HS-27A (cell line): ENCODE measurements at places on chromosomes 5 and 9.

DNA sequence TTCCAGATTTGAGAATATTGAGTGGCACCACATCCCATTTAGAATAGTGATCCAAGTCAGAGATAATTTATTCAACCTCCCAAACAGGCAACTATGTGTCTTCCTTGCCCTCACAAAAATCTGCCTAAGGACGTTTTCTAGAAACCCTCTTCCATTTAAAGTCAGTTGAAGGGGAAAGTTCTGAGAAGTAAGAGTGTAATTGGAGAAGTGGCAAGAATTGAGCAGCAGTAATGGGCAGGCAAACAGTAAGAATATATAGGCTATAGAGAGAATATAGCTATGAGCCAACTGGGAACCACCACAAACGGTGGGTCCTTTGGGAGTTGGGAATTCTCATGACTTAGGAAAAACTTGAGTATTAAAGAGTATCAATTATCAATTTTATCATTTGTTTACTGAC, 31.1 kb upstream of the CETN3 start:
- no peak for DNase-seq

GRCh38 chr5:94433397-94434163, 184.8 kb downstream of the KIAA0825 start:
- no peak for DNase-seq

DNA sequence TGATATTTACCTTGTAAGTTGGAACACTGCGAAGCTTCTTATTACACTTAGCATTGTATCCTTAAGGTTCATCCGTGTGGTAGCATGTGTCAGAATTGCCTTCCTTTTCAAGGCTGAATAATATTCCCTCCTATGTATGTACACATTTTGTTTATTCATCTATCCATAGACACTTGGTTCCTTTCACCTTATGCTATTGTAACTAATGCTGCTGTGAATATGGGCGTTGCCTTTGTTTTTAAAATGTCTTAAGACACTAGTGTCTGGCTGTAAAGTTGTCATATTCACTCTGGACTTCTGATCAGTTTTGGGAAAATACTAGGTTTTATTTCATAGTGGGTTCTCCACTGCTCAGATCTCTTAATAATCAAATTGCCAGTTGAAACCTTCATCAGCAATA, 383.3 kb upstream of the PRR16 start:
- DNase-seq = no peak

GRCh38 chr9:131304676-131305355, 15.3 kb downstream of the PLPP7 start:
- no peak for DNase-seq

DNA sequence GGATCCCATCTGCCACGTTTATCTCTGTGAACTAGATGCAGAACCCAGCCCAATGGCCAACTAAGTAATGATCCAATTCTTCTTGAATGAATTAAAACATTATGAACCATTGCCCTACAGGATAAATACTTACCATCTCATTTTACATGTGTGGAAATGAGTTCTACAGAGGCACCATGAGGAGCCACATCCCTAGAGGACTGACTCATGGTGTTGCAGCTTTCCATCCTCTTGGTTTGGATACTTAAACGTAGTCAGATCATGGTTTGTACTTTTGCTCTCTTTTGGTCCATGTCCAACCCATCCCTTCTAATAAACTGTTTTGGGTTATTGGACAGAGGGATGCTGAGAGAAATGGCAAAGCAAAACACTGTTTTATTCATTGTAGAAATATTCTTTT, 484.8 kb downstream of the EBF1 start:
- DNase-seq = no peak

DNA sequence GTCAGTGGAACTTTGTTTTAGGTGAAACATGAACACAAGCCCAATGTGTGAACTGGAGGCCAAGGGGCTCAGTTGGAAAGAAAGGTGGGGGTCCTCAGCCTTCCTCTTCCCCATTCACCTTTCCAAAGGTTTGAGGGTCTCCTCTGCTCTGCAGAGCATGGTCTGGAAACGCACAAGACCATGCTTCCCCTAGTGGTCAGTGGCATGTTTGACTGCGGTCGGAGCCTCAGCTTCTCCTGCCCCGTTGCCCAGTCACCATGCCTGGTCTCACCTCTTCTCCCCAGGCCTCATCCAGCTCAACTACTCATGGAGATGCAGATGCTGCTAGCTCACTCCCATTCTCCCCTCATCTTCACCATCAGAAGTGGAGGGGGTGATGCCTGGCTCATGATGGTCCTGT, 340.3 kb downstream of the GADD45G start:
- DNase-seq = no peak

DNA sequence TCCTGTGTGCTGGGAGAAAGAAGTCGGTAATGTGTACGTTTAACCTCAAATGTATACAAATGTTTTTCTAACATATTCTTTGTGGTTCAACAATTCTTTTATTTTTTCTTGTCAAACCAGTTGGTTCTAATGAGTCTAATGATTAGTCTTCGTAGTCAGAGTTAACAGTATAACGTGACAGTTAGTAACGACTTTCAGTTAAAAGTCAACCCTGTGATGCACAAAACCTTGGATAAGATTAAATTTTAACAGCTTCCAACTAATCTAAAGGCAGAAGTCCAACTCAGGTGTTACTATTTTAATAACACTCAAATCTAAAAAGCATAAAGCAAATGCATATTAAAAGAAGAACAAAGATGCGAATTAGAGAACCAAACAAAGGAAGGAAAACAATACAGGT, 47.0 kb downstream of the SEMA6A start:
- no peak for DNase-seq

DNA sequence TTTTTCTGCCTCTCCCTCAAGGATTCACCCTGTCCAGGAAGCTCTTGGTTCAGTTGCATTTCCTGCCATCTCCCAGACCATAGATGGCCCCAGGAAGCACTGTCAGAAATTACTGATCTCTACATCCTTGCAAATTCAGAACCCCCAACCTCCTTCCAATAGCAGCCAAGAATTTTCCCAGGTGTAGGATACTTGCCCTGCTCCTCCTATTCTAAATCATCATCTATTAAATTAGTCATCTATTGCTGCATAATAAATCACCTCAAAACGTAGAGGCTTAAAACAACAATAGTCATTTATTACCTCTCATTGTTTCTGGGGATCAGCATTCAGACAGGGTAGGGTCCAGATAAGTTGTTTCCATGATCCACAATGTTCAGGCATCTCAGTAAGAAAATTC, 26.1 kb upstream of the ADRA1B start:
- DNase-seq = no peak

DNA sequence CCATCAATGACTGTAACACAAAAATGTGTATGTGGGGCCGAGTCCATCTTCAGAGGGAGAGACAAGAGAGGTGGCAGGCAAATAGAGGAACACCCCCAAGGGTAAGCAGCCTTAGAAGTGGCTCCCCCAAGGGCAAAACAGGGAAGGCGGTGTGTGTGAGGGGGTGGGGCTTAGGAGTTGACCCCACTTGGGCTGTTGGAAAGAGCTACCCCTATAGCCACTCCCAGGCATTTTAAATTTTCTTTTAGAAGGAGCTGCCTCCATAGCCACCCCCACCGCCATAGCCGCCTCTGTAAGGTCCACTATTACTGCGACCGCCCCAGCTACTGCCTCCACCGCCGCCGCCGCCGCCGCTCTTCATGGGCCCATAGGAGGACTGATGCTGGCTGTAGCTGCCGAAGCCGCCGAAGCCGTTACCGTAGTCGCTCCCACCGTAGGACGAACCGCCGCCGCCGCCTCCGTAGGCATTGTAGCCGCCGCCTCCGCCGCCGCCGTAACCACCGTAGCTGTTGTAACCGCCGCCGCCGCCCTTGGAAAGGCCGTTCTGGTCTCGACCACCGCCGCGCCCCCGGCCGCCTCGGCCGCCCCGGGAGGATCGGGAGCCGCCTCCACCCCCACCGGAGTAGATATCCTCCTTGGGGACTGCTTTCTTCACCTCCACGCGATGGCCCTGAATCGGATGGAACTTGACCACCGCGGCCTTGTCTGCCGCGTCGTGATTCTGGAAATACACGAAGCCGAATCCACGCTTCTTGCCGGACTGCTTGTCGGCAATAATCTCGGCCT, 1.1 kb downstream of the HNRNPA0 start:
- DNase-seq = no peak

DNA sequence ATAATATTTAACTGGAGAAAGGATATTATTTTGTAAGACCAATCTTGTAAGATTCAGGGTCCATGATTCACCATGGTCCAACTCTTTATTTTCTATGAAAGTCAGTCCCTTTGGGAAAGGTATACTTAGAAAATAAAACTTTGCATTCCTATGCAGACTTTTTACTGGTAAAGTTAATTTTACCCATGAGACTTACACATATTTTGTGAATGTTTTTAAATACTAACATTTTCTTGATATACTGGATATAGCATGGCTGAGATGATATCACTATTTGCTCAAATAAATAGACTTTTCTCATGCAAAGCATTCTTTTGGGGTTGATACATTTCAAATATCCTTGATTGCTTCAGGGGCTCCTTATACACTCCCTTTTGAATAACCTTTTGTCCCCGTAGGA, 512.1 kb downstream of the MAN2A1 start:
- no peak for DNase-seq

GRCh38 chr5:80964919-80965318, 4.8 kb downstream of the RASGRF2 start:
- DNase-seq = no peak

GRCh38 chr5:162683284-162683683, 615.7 kb downstream of the GABRG2 start:
- no peak for DNase-seq

GRCh38 chr5:177312649-177313181, 1.0 kb upstream of the MXD3 start:
- no peak for DNase-seq

GRCh38 chr5:131644822-131645221, 9.8 kb upstream of the RAPGEF6 start:
- DNase-seq = no peak

DNA sequence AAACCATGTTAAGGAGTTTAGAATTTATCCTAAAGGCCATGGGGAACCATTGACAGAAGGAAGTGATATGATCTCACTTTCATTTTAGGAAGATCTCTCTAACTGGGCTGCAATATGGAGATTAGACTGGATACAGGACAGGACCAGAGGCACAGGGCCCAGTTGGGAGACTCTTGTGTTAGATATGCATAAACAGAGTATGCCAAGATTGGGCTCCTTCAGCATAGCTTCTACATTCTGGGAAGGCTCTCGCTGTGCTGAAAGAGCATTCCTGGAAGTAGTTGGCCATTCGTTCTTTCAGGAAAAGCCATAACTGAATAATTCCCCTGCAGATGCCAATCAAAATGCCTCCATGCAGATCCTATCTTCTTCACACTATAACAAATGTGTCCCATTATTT, 204.5 kb downstream of the CWC27 start:
- DNase-seq = no peak

DNA sequence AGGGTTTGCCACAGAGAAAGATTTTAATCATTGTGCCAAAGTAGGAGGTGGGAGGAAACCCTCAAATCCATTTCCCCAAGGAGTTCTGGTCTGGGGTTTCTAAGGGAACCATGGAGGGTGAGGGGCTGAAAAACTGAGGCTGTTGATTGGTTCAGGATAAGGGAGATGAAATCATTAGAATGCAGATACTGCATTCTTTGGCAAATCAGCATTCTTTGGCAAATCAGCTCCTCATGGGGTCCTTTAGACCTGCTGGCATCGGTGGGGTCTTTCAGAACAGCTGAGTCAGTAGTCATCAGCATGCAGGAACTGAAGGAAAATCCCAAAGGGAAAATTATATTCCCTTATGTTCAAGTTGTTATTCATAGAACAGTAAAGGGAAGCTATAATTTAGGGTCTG, 585.5 kb downstream of the ISL1 start:
- no peak for DNase-seq
